ENCODE measurements at places on chromosomes 2 and 18. TPM values are rescaled to one million over a fixed set of nuclear protein-coding genes. Genes with fewer than 3 reads are reported as not detected.

GRCh38 chr2:70887550-70888246, 48.0 kb upstream of the ATP6V1B1 start:
- DNase-seq = peak; percentile 18

GRCh38 chr2:164903204-164903603, 52.1 kb downstream of the SLC38A11 start:
- DNase-seq = peak; percentile 56

Gene CERKL
- 0.17 TPM for total RNA-seq

Gene TTN
- 5.5 TPM for total RNA-seq

DNA sequence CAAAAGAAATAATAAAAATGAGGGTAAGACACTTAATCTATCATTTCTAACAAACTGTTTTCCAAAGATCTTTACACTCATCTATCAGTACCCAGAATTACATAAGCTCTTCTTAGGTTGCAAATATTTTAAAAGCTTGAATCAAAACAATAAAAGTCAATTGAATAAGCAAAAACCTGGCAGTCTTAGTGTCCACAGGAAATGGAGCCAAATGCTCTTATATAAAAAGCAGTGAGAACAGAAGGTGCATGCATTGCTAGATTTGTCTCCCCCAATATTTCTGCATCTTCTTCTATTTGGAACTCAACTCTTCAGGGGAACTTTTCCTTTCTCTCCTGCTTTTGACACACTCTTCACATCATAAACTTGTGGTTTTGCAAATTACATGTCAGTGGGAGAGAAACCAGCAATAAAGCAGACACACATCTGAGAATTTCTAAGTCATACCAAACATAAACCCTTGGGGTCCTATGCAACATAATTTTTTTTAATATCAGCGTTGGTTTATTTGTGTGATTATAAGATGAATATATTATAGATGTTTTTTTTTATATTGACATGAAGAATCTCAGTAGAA, 343.9 kb upstream of the ACVR2A start:
- no peak for DNase-seq

DNA sequence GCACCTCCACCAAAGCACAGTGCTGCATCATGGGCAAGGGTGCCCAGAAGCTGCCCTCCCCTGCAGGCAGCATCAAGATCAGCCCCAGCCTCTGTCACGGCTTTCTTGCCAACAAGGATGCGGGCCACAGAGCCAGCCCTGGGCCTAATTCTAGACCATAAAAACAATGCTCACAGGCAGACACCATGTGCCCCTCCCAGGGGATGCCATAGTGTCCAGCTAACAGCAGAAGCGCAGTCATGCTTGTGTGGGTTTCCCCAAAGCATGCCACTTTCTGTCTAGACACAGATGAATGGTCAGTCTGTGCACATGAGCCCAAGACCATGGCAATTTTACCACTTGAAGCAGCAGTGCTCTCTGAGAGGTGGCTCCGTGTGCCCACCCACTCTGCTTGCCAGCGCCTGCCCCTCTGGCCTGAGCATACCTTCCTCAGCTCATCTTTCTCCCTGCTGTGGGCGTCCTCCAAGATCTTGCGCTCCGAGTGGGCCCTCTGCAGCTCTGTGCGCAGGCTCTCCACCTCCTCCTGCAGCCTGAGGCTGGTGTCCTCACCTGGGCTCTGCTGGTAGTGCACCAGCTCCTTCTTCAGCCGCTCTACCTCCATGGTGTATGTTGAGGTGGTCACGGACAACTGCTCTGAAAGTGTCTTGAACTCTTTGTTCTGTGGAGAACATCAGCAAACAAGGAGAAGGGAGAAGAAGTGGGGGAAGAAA, 81.3 kb upstream of the ACAA2 start:
- no peak for DNase-seq

GRCh38 chr2:85994421-85994777, 105.6 kb upstream of the ST3GAL5 start:
- DNase-seq = no peak

- DNase-seq = peak; percentile 31
Observed at GRCh38 chr2:26922405-26923188, 47.8 kb upstream of the MAPRE3 start.

Gene FBXO48
- 0.64 TPM for total RNA-seq

Gene HOXD1
- not detected for total RNA-seq

Gene TRAPPC8
- total RNA-seq = 29.4 TPM

Gene BOLL
- total RNA-seq = not detected

Gene PPP1R1C
- total RNA-seq = 2.0 TPM

DNA sequence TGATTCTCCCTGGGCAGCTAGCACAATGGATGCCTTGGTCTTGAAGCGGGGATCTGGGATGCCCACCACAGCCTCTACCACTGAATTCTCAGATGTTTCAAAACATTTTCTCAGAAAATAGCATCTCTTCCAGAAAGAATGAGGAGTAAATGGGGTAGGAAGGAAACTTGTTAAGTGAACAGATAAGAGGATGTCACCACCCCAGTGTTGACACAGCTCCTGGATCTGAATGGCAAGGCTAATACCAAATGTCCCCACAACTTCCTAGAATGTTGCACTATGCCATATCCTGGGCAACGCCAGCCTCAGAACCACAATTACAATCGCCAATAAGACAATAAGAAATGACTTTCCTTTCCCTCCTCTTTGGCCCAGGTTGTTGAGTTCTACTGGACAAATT, 177.2 kb downstream of the BCL11A start:
- no peak for DNase-seq

Gene CAVIN2
- total RNA-seq = 388 TPM

GRCh38 chr2:204691911-204692510, 146.7 kb downstream of the PARD3B start:
- peak; percentile 89 for DNase-seq

DNA sequence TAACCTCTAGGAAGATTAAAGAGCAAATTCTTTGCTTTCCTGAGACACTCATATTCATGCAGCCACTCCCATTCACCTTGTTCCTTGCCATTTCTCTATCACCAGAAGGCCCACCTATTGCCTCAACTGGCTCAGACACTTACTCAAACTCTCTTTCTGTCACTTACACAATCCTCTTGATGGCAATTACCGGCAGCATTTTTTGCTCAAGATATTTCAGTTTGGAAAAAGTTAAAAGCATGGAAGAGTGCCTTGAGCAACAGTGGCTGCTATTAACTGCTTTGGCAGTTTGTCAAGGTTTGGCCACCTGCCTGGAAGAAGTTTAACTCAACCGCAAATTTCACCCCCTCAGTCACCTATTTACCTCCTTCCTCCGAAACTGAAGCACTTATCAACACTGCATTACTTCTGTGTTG, 1104.0 kb upstream of the PIK3C3 start:
- no peak for DNase-seq

All from LHCN-M2 (cell line).